ENCODE measurements at places on chromosomes 6 and 20. TPM values are rescaled to one million over a fixed set of nuclear protein-coding genes. Genes with fewer than 3 reads are reported as not detected.

DNA sequence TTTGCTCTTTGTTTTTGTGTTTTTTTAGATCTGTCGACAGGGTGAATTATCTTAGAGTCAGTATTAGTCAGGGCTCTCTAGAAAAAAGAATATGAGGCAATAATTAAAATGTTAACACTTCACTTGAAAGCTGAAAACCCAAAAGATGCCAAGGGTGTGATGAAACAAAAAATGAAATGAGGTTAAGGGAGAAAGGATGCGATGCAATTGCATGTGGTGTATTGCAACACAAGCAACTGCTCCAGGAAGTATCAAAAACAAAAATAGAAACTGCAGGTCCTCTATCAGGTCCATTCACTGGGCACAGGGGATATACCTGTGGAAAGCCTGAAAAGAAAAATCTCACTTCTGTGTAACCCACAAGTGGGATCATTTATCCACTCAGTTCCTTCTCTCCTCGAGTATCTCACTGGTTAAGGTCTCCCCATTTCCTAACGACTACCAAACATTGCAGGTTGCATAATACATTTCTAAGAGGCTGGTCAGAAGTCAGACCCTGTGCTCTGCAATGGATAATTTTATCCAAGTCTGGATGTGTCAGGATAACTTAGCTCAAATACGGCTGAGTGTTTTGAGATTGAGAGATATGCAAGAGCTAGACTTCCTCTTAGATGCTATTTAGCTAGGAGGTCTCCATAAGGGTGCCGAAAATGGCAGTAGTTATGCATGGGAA is 257.7 kb upstream of the GJE1 start:
- no peak for DNase-seq

GRCh38 chr6:79277109-79277508 is 42.6 kb upstream of the HMGN3 start:
- no peak for DNase-seq

DNA sequence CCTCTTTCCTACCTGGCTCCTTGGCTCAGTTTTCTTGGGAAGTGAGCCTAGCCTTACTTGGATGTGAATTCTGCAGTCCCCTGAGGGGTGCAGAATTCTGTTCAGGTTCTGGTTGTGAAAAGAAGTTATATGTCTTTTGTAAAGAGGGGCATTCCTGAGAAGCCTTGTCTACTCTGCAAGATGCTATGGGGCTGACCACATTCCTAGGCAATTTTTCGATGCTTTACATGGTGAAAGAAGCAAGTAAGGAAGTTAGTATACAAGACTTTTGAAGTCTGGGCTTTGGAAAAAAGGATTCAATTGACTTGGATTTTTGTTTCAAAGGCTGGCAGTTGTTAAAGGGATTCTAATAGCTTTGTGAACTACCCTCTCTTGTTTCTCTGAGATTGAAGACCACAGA is 167.9 kb upstream of the STMND1 start:
- no peak for DNase-seq

DNA sequence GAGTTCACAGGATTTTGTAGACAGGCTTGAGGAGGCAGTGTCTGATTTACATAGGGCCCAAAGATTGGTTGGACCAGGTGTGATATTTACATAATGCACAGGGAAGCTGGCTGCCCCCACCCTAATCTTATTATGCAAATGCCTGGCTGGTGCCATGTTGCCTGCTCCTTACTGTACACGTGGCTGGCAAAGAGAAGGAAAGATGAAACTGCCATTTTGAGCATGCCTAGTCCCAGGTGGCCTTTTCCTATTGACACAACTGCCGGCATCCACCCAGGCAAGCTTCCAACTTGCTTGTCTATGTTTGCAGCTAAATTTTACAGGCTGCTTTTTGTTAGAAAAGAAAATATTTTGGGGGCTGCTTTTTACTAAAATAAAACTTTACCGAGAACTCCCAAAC is 174.6 kb downstream of the LMBRD1 start:
- no peak for DNase-seq

GRCh38 chr6:133701633-133702331 is 187.1 kb upstream of the TCF21 start:
- no peak for DNase-seq

GRCh38 chr20:54152227-54153040 is 21.4 kb downstream of the CYP24A1 start:
- no peak for DNase-seq

- no peak for DNase-seq
Measured at GRCh38 chr6:156589281-156589680, 187.9 kb upstream of the ARID1B start.

Gene ZBTB2
- 15.7 TPM for total RNA-seq

GRCh38 chr20:1337441-1337840 is 8.5 kb upstream of the SDCBP2 start:
- no peak for DNase-seq

DNA sequence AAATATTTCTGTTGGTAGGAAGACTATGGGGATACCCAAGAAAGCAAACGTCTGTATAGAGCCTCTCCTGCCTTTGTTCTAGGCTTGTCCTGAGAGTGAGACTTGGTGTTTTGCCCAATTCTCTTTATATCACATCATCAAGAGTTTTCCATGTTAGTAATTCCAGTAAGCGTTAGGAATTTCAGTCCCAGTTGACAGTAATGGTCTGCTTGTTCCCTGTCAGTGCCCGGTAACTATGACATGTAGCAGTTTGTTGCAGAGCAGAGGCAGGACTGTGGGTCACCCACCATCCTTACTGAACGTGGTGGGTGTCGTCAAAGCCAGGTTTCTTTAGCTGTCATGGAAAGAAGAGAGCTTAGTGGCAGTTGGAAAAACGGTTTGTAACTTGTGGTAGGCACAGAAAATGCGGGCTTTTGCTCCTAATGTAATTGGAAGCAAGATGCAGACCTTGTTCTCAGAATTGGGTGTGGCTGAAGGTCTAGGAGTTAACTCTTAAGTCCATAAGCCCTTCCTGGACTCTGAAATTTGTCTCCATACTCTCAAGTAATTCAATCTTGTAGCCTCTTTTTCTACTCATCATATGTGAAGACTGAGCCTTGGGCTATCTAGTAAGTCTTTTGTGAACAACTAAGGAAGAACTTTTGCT is 188.8 kb downstream of the TMEM242 start:
- DNase-seq: no peak

Data from Calu3 (cell line).